CD4-positive, alpha-beta T cell treated with Interleukin-10 for 1 hour (primary cell): ENCODE measurements at places on chromosomes 4 and X.
A peak's percentile ranks its signal among the peaks of the same experiment; 100 is the strongest.

DNA sequence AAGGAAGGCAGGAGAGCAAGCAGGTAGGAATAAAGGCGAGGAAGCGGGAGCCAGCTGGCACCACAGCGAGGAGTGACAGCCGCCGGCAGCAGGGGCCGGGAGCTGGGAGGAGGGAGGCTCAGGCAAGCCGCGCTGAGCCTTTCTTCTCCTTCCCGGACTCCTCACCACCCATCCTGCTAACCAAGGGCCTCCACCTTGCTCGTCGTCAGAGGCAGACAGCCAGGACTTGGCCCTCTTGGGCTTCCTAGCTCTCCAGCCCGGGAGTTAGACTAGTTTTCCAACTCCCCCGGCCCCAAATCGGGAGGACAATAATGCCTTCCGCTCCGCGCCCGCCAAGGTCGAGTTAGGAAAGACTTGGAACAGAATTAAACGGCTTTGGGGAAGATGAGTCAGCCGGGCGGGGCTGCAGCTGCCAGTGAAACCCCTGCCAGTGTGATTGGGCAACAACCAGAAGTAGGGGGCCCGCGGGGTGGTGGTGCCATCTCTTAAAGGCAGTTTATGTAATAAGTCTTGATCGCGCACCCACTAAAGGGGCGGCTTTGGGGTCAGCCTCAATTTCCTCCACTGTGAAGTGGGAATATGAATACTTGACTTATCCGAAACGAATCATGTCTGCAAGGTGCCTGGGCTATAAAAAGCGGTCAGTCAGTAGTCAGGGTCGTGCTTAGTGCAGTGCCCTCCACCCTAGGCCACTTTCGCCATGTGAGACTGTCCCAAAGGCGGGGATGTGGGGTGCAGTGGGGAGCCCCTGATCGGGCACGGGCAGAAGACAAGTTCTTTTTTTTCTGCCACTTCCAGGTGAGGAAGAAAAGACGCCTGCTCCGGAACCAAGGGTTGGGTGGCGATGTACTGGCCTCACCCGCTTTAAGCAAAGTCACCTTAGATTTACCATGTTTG lies 6.7 kb upstream of the HSD17B10 start:
- DNase-seq: no peak

GRCh38 chr4:5979981-5980380 lies 38.2 kb downstream of the C4orf50 start:
- DNase-seq: no peak

DNA sequence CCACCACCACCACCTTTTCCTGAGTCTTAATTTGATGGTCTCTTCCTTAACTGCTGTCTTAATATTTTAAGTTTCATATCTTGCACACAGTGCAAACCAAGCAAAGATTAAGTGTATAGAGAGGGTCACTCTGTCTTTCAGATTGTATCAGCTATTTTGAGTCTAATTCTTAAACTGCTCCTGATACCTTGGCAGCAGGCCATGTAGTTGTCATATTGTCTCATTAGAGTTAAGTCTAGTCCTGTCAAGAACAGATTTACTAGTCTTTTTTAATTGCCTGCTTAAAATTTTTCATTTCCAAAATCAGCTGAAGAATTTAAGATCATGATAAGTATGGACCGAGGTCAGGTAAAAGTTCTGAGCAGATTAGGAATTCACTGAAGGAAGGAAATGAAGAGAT lies 51.5 kb downstream of the FHIP1A start:
- no peak for DNase-seq

DNA sequence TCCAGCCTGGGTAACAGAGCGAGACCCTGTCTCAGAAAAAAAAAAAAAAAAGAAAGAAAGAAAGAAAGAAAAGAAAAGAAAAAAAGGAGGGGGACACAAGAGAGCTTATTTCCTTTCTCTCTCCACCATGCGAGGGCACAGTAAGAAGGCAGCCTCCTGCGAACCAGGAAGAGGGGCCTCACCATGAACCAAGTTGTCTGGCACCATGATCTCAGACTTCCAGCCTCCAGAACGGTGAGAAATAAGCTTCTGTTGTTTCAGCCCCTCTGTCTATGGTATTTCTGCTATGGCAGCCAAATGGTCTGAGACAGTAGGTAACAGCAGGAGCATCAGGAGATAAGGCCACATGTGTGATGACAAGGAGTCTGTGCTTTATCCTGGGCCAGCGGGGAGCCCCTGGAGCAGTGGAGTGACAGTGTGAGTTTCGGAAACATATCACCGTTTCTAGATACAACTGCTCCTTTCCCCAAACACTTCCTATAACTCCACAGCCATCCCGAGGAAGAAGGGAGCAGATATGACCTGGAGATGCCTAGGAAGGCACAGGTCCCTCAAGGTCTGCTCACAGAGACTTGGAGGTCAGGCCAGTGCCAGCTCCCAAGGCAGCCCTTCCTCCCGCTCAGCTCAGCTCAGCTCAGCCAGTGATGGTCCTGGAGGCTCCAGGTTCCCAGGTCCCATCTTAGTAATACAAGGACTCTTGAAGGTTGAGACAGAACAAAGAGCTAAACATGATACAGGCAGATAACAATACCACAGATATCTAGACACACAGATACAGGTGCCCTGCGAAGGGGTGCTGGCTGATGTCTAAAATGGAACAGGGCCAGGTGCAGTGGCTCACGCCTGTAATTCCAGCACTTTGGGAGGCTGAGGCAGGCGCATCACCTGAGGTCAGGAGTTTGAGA lies 17.7 kb downstream of the JAKMIP1 start:
- peak; percentile 21 for DNase-seq

DNA sequence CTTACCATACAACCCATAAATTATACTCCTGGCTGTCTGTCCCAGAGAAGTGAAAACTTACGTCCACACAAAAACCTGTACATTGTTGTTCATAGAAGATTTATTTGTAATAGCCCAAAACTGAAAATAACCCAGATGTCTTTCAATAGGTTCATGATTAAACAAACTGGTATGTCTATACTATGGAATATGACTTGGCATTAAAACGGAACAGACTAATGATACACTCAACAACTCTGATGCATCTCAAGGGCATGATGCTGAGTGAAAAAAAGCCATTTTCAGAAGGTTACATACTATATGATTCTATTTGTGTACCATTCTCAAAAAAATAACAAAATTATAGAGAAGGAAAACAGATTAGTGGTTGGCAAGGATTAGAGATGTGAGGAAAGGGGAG lies 11.6 kb upstream of the MND1 start:
- DNase-seq: no peak

GRCh38 chr4:121030711-121031110 lies 41.6 kb downstream of the NDNF start:
- DNase-seq: no peak

DNA sequence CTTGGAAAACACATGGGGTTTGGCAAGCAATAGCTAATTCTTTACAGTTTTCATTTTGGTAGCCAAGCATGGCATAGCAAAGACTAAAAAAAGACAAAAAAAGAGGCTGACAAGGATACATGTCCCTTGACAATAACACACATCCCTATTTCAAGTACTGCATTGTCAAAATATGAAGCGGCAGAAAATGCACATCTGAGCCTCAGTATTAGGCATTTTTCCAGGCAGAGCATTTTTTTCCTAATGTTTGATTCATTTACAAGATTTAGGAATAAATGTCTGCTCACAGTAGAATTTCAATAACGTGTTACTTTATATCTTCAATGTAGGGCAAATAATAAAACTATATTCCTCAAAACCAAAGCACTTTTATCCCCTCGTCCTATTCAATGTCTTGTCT lies 216.3 kb upstream of the PCDH18 start:
- DNase-seq: no peak

- no peak for DNase-seq
Observed at GRCh38 chr4:143185253-143186107, 763 bp downstream of the USP38 start.

DNA sequence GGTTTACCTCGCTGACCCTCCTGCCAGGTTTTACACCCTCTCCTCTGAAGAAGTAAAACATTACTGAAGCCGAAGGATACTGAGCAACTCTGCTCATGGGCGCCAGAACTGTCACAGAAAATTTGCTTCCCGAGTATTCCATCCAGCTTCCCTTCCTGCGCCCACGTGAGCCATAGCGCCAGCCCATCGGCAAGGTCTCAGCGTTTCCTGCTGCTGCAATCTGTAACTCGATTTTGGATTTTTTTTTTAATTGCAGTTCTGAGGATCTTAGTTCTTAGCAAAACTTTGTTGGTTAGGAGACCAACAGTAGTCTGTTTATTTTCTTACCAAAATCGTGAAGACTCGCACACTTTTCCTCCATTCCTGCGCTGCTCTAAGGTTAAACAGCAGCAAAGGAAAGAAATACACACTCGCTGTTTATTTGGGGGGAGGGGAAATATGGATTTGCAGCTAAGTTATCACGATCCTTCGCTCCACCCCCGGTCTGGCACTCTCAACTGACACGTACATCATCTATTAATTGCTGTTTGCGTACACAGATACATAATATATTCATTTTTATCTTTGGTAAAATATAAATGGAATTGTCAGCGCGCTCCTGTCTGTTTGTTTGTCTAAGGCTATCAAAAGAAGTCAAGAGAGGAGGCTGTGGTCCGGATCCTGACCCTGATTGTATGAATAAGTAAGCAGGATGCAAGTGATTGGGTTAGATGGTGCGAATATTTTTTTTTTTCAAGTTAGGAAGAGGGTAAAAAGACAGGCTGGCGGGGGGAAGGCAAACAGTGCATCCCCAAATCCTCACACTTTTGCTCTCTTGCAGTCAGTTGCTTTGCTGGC lies at the start of gene TLL1:
Gene TLL1 (plus strand): TSS at position 777 of the 837 bp plus-strand sequence. CDS start 668 bp downstream, outside the sequence.
- no peak for DNase-seq

GRCh38 chr4:74543983-74544382 lies 99.0 kb downstream of the AREG start:
- no peak for DNase-seq

- no peak for DNase-seq
Observed at GRCh38 chr4:36870121-36870520, 374.4 kb upstream of the NWD2 start.

- DNase-seq: peak; percentile 55
Observed at GRCh38 chrX:103607364-103608305, at the start of gene TCEAL3. Gene TCEAL3 (plus strand): TSS chrX:103607963. CDS start chrX:103609065, 1,102 bp downstream.

GRCh38 chrX:22063284-22063683 lies 31.2 kb downstream of the PHEX start:
- no peak for DNase-seq

GRCh38 chr4:109985993-109986974 lies 73.6 kb downstream of the EGF start:
- no peak for DNase-seq

DNA sequence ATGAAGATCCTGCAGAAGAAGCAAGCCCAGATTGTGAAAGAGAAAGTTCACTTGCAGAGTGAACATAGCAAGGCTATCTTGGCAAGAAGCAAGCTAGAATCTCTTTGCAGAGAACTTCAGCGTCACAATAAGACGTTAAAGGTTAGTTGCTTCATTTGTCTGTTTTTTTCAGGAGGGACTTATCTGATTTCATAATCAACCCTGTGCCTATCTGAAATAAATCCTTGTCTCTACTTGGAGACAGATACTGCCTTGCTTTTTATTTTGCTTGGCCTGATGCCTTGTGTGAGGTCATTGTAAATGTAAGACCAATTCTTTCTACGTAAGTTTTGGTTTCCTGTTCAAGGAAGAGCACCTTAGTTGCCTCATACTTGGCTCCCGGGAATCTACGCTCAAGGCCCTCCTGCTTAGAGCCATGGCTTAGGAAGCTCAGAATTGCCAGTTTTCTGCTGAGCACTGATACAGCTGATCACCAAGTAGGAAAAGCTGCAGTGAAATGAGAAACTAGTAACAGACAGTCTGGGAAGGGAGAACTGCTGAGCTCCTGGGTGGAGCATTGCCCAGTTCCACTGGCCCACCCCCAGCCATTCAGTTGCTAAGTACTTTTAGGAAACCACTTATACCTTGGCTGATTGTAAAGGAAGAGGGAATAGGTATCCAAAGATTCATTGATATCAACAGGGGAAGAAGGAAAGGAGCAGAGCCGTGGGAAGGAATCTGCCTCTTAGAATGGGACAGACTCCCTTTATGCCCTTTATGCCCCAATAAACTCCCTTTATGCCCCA lies 41.8 kb downstream of the RBBP7 start:
- DNase-seq: no peak

- no peak for DNase-seq
Observed at GRCh38 chr4:16377887-16378286, 151.6 kb upstream of the TAPT1 start.

GRCh38 chr4:67909905-67910584 lies 26.2 kb upstream of the TMPRSS11D start:
- peak; percentile 41 for DNase-seq

DNA sequence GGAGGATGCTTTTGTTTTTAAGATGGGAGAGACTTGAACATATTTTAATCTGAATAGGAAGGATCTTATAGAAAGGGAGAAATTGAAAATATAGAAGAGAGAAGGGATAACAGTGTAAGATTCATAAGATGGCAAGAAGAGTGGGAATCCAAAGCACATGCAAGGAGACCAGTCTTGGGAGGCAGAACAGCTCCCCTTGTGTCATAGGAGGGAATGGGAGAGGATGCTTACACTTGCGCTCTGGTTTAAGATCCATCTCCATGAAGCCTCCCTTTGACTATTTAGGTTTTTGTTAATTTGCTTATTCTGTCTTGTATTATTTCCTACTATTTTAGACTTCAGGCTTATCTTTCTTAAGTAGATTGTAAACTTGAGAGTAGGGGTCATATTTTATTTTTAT lies 42.7 kb downstream of the KIF4A start:
- no peak for DNase-seq

DNA sequence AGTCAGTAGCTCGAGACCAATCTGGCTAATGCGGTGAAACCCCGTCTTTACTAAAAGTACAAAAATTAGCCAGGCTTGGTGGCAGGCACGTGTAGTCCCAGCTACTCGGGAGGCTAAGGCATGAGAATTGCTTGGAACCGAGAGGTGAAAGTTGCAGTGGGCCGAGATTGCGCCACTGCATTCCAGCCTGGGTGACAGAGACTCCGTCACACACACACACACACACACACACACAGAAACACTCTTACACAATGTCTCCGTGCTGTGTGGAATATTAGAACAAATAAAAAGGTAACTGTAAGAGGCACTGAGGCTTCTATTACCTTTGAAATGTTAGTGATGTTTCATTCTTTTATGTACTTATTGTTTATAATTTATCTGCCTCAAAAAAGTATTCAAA lies 326.6 kb downstream of the GPAT3 start:
- DNase-seq: no peak

- DNase-seq: no peak
Observed at GRCh38 chrX:44785652-44786051, 58.2 kb upstream of the DUSP21 start.

DNA sequence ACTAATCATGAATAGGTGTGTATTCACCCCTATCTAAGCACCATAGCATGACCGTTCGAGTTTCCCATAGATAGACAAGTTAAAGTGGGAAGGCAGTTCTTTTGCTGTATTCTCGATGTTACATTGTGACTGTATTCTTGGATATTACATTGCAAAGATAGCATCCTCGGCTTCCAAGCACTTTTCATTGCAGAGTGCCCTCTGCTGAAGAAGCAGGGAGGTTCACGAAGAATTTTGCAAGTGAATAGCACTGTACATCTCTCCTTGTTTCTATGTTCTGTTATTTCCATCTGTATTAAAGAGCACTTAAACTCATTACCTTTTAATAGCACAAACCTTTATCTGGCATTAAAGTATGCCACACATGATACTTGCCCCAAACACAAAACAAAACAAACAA lies 426.7 kb upstream of the ARX start:
- no peak for DNase-seq
